ENCODE measurements at places on chromosomes 1 and 21. TPM values are rescaled to one million over a fixed set of nuclear protein-coding genes. Genes with fewer than 3 reads are reported as not detected.

Gene TLR5
- 14.2 TPM for total RNA-seq

Gene LPAR3
- total RNA-seq = 8.3 TPM

Gene COL24A1
- total RNA-seq = 0.92 TPM

Gene RNASEL
- total RNA-seq = 9.7 TPM

Gene HCRTR1
- not detected for total RNA-seq

DNA sequence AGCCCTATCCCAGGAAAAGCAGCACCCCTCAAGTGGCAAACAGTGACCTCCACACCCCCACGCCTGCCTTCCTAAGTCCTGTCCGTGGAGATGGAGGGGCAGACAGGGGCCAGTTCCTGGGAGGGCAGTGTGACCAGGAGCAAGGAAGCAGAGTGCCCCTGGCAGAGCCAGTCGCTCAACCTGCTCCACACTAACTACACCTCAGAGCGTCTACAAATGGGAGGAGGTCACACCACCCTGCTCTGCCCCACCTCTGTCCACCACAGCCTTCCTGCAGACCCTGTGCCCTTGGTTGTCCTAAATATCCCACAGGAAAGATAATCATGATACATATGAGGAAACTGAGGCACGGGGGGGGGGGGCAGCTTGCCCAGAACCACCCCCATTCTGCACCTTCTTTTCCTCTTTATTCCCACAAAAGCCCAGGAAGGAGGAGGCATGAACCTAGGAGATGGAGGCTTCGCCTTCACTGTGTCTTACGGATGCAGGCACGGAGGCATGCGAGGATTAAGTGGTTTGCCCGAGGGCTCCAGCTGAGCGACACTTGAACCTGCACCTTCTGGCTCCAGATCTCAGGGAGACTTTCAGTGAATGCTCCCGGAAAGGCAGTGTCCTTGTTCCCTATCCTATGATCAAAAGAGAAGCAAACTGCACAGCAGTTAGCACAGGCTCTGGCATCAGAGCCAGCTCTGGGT lies 42.7 kb upstream of the SELENON start:
- no peak for DNase-seq

GRCh38 chr1:53654216-53655210 lies 84.5 kb downstream of the GLIS1 start:
- peak; percentile 6 for DNase-seq

- no peak for DNase-seq
These were observed 31.9 kb downstream of the UBE4B start for GRCh38 chr1:10064416-10065343.

DNA sequence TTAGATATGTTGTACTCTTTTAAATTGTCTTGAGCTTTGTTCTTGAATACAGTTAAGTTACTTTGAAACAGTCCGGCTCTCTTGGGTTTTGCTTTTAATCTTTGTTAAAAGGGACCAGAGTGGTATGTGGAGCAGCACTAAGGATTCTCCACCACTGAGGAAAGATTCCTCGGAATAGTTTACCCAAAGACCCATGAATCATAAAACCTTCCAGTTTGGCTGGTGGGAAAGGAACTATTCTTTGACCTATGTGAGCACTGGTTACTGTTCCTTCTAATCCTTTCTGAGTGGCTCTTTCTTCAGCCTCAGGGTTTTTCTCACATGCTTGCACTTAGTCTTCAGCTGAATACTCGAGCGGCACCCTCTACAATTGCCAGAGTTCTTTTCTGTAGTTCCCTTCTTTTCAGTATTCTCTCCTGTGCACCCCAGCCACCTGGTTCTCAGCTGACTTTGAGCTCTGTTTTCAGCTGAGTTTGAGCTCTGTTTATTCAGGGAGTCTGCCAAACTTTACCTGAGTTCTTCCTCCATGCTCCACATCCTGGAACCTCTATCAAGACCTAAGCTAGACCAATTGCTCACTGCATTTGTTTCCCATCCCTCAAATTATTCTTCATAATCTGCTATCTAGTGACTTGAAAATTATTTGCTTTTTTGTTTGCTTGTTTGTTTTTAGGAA lies 253.8 kb upstream of the PLXNA2 start:
- DNase-seq = peak; percentile 8

- no peak for DNase-seq
These were observed 60.8 kb downstream of the DHRS3 start for GRCh38 chr1:12556957-12557935.

GRCh38 chr1:59415286-59415850 lies 118.5 kb downstream of the FGGY start:
- DNase-seq = no peak
